Karpas-422 (cell line): ENCODE measurements at places on chromosomes 13 and 19.

DNA sequence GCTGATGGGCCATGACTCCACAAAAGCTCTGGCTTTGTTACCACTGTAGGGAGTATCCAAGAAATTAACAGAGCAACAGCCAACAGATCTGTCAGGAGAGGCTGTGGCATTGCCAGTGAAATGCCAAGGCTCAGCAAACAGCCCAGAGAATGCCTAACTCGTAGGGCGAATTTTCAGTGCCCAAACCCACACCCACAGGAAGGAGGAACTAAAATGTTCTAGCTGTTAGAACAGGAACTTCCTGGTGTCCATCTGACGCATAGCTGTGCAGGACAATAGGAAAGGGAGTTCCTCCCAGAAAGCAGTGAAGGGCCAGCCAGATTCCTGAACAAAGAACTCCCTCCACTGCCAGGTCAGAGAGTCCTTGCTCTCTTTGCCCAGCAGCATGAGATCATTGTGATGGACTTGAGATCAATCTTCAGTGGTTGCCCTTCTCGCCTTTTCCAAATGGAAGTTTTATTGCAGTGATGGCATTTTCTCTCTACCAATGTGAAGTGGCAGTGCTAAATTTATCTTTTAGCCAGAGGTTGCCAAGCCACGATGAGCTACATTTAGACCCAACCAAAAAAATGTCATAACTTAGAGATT lies 224.2 kb upstream of the STARD13 start:
- no peak for DNase-seq

DNA sequence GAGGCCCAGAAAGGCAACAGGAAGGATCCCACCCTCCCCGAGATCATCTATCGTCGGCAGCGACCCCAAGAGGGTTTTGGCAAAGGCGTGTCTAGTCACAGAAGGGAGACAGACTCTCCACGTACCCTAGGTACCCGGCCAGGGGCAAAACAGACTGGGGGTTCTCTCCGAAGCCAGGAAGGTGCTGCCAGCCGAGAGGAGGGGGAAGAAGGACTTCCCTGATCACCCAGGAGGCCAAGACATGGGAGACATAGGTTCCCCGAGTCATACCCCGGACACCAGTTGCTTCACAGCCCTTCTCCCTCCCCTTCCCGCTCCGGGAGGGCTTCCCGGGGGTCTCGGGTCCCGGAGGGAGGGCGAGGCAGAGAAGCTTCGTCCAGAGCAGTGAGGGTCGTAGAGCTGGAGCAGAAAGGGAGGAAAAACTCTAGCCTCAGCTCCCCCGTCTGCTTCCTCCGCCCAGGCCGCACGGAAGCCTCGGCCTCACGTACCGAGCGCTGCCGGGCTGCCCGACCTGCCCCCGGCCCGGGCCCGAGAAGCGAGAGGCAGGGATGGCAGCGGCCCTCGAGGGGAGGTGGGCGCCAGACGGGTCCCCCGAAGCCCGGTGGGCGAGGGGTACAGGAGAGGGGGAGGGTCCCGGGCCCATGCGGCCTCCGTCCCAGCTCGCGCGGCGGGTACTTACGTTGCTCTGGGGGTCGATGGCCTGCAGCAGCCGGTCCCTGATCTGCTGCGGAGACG lies 644 bp downstream of the MED26 start:
- DNase-seq, result peak; percentile 66

- DNase-seq, result peak; percentile 88
These were observed 144.5 kb upstream of the ZNF536 start for GRCh38 chr19:30227661-30228112.

DNA sequence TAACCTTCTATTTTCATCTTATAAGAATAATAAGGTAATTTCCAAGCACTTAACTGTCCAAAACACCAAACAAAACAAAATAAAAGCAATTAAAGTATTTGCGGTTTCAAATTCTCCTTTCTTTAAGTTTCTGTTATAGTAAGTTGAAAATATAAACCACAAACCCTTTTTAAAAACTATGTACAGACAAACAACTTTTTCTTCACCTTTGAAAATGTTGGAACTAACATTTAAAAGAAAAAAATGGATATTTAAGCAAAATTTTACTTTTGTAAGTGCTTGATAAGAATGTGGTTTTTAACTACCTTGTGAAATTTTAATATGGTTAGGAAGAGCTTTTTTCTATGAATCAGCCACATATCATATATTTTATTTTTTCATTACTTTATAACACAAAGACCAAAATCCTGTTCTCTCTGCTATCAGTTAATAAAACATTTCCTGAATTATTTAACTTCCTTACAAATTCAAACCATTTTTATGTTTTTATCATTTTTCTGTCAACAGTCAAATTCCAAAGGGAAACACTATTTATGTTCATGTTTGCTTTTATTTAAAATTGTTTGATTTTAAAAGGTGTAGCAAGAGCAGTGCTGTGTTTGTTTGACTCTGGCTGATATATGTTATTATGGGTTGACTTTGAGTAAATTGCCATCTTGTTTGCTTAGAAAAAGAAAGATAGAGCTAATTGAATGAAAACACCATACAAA lies 554.1 kb upstream of the KLHL1 start:
- no peak for DNase-seq

DNA sequence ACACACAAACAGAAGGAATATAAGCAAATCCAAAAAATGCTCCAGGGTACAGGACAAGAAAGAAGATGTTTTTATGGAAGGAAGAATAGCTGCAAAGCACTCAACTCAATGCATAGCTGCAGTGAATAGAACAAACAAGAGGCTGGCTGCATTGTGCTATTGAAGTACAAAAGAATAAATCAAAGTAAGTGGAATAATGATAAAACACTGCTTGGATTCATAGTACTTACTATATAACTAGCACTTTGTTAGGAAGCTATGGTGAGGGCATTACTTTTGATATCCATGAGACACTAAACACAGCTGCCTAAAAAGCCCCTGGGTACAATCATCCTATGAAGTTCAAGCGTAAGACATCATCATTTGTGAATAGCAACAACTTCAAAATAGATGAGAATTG lies 350.1 kb downstream of the PCDH9 start:
- DNase-seq, result no peak

GRCh38 chr13:31807090-31807541 lies 67.8 kb downstream of the RXFP2 start:
- DNase-seq, result no peak

GRCh38 chr13:110403315-110403714 lies 96.2 kb downstream of the COL4A2 start:
- DNase-seq, result no peak

GRCh38 chr13:33537026-33537425 lies 251.5 kb upstream of the STARD13 start:
- no peak for DNase-seq

GRCh38 chr13:45333251-45333976 lies 7.6 kb downstream of the TPT1 start:
- DNase-seq, result no peak

DNA sequence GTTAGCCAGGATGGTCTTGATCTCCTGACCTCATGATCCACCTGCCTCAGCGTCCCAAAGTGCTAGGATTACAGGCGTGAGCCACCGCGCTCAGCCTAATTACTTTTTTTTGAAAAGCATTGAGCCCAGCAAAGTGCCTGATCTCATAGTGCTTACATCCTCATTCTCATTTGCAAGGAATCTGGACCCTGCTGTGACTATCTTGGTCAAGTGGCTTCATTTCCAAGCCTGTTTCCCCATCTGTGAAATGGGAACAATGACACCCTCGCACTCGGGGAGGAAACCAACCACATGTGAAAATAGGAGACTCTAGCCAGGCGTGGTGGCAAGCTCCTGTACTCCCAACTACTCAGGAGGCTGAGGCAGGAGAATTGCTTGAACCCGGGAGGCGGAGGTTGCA lies 1.6 kb upstream of the PLEKHA4 start:
- DNase-seq, result no peak

DNA sequence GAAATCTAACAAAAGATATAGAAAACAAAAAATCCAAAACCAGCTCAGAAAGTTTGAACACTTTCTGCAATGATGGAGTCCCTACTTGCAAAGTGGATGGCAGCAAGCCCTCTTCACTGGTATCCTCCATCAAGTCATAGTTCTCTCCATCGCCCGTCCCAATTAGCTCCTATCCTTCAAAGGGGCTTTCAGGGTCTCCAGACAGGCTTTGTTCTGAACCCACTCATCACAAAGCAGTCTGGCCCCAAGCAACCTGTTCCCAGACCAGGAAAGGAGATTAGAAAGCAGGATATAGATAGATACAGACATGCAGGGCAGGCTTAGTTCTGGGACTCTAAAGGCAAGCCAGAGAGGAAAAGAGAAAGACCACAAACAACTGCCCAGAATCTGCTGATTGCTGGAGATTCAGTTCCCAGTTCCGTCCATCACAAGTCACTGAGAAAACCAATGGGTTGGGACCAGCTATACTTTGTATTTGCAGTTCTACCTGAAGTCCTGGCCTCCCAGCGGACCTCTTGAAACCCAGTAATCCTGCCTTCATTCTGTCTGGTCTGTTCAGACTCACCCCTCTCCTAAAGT lies 47.2 kb upstream of the EPHX3 start:
- no peak for DNase-seq

- DNase-seq, result no peak
These were observed 26.6 kb downstream of the ATP11A start for GRCh38 chr13:112716461-112716820.

GRCh38 chr19:43704002-43704705 lies 11.7 kb upstream of the IRGC start:
- DNase-seq, result no peak

DNA sequence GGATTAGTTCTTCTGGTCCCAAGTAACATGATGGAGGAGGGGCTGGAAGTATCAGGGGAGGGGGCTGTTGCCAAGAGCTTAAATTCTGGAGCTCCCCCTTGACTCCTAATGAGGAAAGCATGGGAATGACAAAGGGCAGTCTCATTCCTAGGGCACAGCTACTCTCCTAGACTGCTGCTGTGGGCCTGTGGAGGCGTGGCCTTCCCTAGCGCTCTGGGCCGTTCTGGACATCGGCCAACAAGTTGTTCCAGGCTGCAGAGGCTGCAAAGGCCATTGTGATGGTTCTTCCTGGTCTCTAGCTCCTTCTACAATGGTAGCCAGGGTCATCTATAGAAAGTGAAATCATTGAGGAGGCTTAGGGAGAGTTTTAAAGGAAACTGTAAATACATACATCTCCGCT lies 916.6 kb downstream of the DIAPH3 start:
- DNase-seq, result no peak

DNA sequence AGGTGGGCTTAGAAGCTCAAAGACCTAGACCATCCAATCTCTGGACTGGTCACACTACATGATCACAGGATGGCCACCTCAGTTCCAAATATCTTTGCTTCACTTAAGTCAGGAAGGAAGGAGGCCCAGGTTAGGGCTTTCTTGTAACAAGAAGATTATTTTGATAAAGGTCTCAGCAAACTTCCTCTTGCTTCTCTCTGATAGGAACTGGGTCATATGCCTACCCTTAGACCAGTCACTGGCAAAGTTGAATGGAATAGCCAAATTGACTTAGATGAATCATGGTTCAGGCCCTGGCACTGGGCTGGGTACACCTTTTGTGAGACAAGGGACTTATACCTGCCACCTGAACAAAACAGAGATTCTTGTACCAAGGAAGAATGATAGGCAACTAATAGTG lies 11.0 kb downstream of the FRY start:
- no peak for DNase-seq

DNA sequence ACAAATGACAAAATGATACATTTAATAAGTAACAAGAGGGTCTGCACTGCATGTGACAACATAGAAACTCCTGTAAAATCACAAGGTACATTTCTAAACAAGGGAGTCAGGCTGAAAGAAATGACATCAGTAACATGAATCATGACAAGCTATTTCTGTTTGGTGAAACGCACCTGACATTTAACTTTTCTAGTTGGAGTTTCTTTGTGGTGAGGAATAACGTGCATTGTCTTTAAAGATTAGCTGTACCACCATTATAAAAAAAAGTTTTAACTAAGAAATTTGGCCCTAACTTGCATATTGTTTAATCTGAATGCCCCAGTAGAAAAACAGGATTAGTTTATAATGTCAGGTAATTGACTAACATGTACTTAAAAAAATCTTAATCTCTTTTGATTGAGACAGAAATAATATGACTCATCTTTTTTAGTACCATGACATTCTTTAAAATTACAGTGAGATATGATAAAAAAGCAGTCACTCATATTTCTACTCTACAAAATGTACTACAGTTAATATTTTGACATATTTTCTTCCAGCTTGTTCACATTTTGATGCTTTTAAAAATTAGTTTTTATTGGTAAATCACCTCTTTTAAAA lies 418.2 kb downstream of the KLF12 start:
- DNase-seq, result no peak

GRCh38 chr19:58560007-58560887 lies 1.8 kb upstream of the UBE2M start:
- no peak for DNase-seq

DNA sequence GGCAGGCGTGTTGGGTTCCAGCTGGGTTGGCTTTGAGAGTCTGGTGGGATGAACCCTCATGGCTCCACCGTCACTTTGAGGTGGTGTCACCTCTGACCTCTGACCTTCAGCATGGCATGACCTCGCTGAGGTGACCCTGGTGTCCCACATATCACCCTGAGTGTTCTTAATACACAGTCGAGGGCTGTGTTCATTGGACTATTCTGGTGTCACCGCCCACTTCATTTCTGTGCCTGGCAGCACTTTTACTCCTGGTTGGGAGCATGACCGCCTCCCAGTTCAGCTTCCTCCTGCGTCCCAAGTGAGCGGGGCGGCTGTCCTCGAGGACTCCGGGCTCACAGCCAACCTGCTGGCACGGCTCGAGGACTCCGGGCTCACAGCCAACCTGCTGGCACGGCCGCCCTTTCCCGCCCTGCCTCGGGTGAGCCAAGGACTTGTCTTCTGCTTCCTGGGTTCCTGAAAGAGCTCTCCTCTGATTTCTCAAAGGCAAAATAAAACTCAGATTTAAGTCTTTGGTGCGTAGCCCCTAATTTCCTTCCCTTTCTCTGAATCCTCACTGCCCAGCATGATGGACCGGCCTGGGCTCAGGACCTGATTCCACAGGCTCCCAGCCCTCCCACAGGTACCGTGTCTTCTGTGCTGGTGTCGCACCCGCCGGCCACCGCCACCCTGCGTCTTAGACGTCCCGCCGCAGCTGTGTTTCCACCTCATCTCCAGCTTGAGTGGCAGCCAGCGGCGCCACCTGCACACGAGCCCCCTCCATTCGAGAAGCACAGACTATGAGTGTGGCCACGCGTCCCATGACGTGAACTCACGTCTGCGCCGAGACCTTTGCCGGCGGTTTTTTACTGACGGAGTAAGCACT lies 10.4 kb downstream of the ATP4B start:
- no peak for DNase-seq

DNA sequence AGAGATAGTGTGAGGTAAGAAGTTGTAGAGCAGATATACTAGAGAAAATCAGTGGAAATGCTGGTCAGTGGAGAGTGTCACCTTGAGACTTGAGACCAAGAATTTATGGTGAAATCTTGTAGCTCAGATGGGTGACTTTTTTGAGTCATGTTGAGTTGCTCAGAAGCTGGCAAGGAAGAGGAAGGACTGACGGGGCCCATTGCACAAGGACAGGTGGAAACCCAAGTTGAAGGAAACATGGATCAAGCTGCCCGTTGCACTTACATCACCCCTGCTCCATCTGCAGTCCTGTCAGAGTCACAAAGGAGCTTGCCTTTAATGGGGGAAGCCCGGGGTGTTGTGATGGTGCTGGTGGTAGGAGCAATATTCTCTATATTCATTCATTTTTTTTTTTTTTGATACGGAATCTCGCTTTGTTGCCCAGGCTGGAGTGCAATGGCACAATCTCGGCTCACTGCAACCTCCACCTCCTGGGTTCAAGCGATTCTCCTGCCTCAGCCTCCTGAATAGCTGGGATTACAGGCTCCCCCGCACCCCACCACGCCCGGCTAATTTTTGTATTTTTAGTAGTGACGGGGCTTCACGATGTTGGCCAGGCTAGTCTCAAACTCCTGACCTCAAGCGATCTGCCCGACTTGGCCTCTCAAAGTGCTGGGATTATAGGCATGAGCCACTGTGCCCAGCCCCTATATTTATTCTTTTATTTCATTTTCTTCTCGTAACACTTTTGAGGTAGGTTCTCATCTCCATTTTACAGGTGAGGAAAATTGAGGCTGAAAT lies 27.4 kb downstream of the UBAC2 start:
- peak; percentile 68 for DNase-seq
